Stimulated activated CD4-positive, alpha-beta T cell treated with anti-CD3 and anti-CD28 coated beads, Interleukin-1b, Interleukin-23, amount 100 ng/mL, for 1 hour (primary cell): ENCODE measurements at places on chromosomes 1 and 21.

DNA sequence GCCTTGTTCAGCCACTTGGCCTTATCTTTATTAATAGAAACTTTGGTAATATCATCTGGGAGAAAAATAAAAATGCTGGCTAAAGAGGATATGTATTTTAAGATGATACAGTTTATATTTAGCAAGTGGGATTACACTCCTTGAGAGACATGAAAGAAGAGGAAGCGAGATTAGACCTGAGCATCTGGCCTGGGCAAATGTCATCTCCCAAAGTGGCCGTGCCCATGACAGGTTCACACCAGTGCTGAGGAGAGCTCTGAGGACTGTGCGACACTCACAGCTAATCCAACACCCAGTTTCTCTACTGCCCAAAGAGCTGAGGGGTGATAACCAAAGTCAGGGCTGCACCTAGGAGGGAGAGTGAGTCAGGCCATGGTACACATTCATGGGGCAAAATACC is 121.7 kb upstream of the DUSP10 start:
- no peak for DNase-seq

- DNase-seq: no peak
Observed at GRCh38 chr1:25756215-25756614, 43.8 kb upstream of the SELENON start.

GRCh38 chr1:168387781-168388760 is 107.4 kb downstream of the TBX19 start:
- DNase-seq: no peak

GRCh38 chr1:112312315-112312714 is 83.7 kb upstream of the CTTNBP2NL start:
- DNase-seq: no peak

DNA sequence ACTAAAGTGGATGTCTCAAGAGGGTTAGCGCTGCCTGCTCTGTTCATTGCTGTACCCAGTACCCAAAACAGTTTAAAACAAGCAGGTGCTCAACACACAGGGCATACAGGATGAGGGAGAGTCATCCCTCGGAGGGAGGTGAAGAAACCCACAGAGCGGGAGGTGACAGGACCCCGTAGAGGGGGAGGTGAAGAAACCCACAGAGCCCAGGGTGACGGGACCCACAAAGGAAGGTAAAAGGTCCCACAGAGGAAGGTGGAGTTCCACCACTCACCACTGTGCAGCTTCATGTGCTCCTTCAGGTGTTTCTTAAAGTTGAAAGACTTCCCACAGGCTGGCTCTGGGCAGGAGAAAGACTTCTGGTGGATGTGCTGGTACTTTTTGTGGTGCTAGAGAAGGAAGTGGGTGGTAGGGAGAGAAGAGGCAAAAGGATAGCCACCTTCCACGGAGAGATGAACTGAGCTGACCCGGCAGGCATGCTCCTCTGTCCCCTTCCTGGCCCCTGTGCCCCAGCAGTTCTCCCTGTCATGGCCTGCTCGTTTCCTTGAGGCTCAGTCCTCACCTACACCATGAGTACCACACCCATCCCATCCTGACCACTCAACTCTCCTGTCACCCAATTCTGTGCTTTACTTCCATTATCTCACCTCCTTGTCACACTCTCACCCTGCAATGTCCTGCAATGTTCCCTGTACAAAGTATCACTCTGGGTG is 5.1 kb downstream of the ZNF692 start:
- no peak for DNase-seq

DNA sequence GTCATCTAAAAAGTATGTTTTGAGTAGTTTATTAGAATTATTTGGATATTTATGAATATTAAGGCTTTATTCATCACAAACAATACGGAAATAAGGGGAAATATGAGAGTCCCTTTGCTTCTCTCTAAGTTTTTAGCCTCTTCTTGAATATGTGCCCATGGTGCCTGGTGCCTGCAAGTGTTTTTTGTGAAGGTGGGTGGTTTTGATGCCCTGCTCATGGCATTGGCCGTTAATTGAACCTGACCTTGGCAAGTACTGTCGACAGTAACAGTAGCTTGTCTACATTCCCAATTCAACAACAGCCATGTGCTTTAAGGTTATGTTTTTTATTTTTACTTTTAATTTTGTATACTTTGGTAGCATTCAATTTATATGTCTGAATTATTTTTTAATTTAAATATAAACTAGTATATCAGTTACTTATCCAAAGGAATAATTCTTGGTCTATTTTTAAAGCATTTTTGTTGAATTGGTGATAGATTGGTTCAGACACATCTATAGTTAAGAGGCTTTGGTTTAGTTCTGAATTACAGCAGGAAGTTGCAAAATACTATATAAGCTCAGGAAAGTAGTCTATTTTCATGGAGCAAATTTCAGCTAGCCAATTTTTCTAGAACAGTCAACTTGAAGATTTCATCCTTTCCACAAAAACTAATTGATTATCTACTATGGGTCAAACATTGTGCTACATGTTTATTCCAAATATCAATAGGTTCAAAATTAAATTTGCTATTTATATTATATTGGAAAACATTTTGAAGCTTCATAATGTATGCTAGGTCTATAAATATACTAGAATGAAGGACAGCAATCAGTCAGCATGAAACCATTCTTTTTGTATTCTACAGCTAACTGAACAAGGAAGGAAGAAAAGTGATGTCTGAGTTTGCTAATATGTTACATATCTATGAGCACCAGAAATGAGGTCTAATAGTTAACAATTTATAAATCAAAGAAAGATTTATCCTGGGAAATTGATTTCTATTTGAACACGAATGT is 184.4 kb downstream of the MRPL39 start:
- DNase-seq: no peak

GRCh38 chr1:155250246-155250632 is 5.0 kb downstream of the ENTREP3 start:
- DNase-seq: no peak

- DNase-seq: no peak
Observed at GRCh38 chr1:193569096-193569982, 382.9 kb upstream of the B3GALT2 start.

DNA sequence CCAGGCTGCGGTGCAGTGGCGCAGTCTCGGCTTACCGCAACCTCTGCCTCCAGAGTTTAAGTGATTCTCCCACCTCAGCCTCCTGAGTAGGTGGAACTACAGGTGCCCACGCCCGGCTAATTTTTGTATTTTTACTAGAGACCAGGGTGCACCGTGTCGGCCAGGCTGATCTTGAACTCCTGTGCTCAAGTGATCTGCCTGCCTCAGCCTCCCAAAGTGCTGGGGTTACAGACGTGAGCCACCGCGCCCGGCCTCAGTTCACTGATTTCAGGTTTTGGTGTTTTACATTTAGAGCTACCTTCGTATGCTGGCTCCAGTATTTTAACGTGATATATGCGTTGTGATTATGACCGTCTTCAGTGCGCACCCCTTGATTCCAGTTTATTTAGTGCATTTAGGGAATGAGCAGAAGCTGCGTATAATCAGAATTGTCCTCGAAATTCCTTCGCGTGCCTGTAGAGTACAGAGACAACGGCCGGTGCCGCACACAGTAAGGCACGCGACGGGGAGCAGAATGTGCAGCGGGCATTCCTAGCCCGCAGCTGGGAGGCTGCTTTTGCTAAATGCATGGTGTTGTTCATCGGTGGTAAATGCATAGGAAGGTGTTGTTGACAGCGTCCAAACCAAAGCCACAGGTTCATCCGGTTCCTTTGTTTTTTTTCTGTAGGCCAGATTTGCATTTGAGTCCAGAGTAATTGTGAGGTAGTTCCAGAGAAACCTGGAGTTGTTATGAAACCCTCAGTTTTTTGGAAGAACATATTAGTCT is 48.9 kb upstream of the DIP2A start:
- no peak for DNase-seq

GRCh38 chr1:210233495-210234328 is 1.1 kb downstream of the SERTAD4 start:
- DNase-seq: no peak

DNA sequence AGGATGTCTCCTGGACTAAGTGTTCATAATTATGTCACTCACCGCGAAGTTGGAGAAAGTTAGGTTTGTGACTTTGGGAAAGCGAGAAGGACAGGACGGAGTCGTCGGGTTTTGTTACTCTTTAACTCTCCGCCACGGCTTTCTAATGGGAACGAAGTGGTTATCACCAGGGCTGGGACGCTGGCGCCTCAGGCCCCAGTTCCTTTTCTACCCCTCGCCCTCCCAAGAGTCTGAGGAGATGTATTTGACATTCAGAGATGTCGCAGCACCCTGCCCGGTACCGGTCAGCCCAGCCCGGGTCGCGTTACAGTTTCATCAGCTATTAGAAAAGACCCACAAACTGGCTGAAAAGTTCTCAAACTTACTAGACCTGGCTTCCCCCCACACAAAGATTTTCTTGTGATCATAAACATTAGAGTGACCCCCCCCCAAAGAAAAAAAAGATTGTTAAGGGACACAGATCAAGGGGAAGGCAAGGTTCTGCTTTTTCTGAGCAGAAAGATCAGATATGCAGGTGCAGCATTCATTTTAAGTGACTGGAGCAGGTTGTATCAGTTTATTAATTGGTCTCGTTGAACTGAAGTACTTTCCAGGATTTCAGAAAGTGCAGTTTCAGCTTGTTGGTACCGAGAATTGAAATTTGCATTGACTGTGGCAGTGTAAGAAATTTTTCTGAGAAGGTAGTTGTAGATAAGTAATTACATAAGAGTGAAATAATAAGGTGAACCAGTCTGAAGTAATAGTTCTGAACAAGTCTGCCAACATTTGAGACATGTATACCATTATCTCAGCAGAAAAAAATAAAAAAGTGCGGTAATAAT is 859 bp upstream of the ZBTB18 start:
- DNase-seq: no peak

GRCh38 chr1:180116964-180117763 is 37.5 kb upstream of the QSOX1 start:
- no peak for DNase-seq

- DNase-seq: no peak
Observed at GRCh38 chr21:44785620-44786335, 15.8 kb downstream of the UBE2G2 start.

GRCh38 chr1:107597290-107597689 is 367.7 kb downstream of the VAV3 start:
- DNase-seq: no peak

GRCh38 chr1:99975529-99975928 is 5.7 kb downstream of the SLC35A3 start:
- DNase-seq: no peak

DNA sequence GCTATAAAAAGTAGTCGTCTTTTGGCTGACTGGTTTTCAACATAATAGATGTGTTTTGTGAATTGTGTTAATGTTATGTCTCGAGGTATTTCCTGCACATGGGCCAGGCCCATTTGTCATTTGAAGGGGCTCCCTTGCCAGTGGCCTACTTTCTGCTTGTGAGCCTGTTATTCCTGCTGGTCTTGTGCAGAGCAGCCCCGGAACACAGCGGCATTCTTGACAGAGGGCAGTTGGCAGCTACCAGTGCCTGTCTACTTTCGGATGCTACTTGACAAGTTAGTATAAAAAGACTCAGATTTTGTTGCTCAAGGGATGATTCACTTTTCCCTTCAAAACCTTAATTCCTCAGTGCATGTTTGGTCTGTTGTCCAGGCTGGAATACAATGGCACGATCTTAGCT is 28.5 kb downstream of the PGM1 start:
- no peak for DNase-seq

- DNase-seq: no peak
Observed at GRCh38 chr1:1185101-1185765, 11.6 kb downstream of the TTLL10 start.

GRCh38 chr21:42539931-42540343 is 26.3 kb downstream of the SLC37A1 start:
- DNase-seq: no peak

DNA sequence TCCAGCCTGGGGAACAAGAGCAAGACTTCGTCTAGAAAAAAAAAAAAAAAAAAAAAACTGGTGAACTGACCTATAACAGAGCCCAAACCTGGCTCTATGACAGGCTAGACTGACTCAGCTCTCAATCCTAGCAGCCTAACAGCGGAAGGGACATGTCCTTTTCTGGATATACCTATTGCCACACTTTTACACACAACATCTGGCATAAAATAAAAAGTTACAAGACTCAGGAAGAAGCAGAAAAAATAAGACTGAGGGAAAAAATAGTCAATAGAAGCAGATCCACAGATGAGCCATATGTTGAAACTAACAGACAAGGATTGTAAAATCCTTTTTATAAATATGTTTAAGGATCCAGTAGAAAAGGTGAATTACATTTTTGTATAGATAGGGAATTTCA is 57.5 kb upstream of the IPO9 start:
- no peak for DNase-seq

- no peak for DNase-seq
Observed at GRCh38 chr1:62070384-62071011, 124.2 kb upstream of the L1TD1 start.

- peak; percentile 85 for DNase-seq
Observed at GRCh38 chr1:109213824-109214693, at the start of gene SARS1. SARS1 (plus strand) TSS chr1:109213918; CDS start chr1:109213993, 75 bp downstream.

DNA sequence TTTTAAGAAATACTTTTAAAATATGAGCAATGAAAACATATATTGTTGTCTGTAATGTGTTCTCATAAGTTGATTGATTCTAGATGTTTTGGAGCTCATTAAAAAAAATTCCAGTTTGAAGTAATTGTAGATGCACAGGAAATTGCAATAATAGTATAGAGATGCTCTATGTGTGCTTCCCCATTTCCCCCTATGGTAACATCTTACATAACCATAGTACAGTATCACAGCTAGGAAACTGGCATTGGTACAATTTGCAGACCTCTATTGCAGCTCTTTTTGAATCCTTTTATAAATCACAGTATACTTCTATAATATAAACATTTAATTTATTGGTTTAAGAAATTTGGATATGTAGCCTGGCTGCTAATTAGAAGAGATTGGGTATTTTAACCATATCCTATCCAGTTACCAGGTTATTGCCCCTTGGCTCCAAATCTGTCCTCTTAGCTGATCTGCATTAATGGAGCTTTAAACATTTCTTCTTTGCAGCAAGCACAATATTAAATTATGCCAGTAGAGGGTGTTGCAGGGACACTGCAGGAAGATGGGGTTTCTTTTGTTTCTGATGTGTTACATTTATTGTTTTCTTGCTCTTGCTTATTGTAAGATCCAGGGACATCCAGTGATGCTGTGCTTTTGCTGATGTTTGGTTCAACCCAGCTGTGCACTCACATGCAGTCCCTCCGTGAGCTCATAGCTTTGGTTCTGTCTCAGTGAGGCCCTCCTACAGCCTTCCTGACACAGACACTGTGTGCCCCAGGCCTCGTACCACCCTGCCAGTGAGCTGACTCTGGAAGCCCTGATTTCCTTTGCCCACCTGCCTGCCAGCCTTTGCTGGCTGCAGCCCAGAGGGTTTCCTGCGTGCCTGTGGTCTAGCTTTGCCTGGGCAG is 103.3 kb downstream of the RABGAP1L start:
- no peak for DNase-seq

- DNase-seq: no peak
Observed at GRCh38 chr1:169141356-169141755, 34.9 kb downstream of the ATP1B1 start.

DNA sequence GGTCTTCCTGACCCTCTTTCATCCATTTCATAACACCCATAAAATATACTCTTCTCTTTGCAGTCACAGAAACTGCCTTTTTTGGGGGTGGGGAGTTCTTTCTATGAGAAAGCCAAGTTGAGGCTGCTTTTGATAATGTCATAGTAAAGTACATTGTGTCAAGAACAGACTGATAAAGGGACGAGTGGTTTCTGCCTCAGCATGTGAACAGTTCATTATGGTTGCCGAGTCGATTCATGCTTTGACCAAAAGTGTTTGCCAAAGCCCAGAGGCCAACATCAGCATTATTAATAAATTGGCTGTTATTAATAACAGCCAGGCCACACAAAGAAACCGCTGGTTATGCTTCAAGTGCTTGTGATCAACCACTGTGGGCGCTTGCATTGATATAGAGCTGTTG is 162.0 kb downstream of the HUNK start:
- no peak for DNase-seq

GRCh38 chr1:28577738-28578536 is 14.1 kb upstream of the RAB42 start:
- DNase-seq: no peak
